ENCODE measurements at places on chromosomes 3 and 15.

GRCh38 chr15:47787875-47788274, 70.6 kb downstream of the SEMA6D start:
- DNase-seq, result no peak

DNA sequence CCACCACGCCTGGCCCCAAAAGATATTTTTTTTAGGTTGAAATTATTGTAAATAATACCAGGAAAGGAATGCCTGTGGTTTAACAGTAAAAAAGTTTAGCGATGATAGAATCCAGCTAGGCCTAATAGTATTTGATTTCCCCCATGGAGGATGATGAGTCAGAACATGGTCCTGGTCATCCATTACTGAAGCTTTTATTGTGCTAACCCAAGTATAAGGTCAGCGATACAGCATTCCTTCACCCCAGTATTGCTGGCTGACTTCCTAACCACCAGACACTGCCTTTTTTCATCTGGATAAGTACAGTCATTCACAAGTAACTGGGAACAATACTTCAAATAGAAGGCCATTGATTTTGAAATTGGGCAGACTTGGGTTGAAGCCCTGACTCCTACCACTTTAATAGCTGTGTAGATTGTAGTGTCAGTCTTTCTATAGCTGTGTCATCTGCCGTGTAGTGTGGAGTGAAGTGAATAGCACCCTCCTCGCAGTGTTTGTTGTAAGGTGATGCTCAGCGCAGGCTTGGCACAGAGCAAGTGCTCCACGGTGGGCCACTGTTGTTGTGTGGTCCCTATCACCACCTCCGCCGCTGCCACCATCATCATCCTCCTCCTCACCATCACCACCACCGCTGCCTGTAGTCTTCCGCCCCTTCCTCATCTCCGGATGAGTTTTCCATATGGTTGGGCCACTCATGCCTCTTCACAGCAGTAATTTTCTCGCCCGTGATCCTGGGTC, 436.0 kb upstream of the TPM1 start:
- DNase-seq, result no peak

DNA sequence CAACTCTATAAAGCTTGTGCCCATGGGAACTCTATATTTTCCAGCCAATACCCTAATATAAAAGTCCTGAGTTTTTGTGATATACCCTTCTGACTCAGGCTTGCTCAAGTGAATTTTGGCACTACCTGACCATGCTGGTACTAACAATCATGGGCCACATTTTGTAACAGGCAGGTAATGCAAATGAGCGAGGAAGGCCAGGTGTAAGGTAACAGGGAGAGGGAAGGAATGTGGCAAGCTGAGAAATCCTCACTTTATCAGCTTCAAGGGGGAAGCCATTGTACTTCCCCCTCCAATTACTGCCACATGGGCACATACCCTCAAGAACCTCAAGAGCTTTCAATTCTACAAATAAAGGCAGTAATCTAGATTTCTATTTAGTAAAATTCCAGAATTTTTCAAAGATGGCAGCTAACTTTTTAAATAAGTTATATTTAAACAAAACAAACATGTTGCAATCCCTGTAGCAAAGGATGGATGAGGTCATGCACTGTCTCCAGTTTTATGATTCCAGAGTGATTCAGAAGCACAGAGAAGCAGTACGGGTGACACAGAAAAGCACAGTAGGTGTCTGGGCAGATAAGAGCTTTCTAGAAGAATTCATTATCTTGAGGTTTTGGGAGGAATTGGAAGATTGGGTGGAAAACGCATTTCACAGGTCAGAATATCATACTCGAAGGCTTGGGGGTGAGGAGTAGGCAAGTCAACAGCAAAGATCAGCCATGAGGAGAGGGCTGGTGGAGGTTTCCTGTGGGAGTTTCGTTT, 87.6 kb downstream of the FOXP1 start:
- peak; percentile 69 for DNase-seq

DNA sequence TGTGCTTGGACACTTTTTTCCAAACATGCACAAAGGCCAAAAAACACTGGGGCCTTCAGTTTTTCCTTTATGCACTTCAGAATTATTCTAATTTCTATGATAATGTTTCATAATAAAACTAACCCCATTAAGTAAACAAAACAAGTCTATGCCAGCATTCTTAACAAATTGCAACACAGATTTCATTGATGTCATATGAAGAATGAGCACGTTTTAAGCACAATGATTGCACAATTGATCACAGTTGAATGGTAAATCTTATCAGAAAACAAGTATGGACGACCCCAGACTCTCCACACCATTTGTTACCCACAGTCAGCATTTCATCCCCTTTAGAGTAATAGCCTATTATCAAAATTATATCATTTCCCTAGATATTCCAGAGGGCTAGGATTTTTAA, 46.7 kb upstream of the PROK2 start:
- no peak for DNase-seq

GRCh38 chr3:171465763-171466162, 5.6 kb upstream of the TNIK start:
- DNase-seq, result peak; percentile 44

DNA sequence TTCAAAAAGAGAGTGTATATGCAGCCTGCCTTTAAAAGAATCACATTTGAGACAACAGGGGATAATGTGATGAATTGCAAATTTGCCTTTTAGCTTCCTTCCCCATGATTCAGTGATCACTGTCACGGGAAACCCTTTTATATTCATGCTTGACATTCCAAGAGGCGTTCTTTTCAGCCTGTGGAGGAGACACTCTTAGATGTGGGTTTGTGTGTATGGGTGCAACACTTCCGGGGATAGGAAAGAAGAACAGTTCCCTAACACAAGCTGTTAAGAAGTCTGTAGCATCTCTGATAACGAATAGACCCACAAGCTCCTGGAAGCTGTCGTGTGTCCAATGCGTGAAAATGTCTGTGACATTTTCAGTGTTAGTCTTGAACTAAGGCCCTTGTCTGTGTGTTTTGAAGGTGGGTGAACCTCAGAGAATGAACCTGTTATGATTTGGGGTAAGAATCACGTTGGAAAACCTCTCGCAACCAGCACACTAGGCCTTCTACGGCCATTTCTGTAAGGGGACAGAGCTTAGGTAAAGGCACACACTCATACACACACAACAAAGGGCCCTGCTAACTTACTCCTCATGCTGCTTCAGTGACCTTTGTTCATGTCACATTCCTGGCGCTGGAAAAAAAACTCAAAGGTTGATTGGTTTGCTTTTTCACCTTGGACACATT, 229.2 kb upstream of the ST8SIA2 start:
- no peak for DNase-seq

- no peak for DNase-seq
These were observed 106.4 kb downstream of the EPHB1 start for GRCh38 chr3:134901461-134901860.

GRCh38 chr3:189529468-189529867, 101.7 kb upstream of the TP63 start:
- no peak for DNase-seq

GRCh38 chr15:73284090-73284716, 84.6 kb downstream of the HCN4 start:
- DNase-seq, result peak; percentile 57

DNA sequence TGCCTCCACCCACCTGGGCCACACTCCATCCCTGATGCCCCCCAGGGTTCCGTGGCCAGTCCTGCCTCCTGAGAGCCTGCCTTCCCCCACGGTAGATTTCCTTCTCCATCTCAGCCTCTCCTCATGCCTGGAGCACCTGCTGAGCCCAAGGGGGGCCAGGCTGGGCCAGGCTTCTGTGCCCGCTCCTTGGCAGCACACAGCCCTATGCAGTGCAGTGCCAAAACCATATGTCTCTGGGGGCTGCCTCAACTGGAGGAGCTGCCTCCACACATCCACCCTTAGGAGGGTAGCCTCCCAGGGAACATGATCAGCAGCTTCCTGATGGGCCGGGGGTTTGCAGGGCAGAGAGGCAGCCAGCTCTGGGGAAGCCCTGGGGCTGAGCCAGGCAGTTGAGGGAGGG, 24.6 kb upstream of the GATA2 start:
- DNase-seq, result no peak

GRCh38 chr15:95559875-95560394, 770.6 kb upstream of the NR2F2 start:
- peak; percentile 25 for DNase-seq

- DNase-seq, result no peak
These were observed 171.7 kb upstream of the CRBN start for GRCh38 chr3:3351226-3351625.

- DNase-seq, result no peak
These were observed 49.4 kb upstream of the ROBO1 start for GRCh38 chr3:79817224-79817623.

GRCh38 chr3:194251891-194252560, 99.1 kb downstream of the CPN2 start:
- DNase-seq, result no peak

GRCh38 chr3:193253986-193254660, 13.1 kb downstream of the PLAAT1 start:
- no peak for DNase-seq

- DNase-seq, result no peak
These were observed 18.4 kb downstream of the SRGAP3 start for GRCh38 chr3:9231006-9231405.

DNA sequence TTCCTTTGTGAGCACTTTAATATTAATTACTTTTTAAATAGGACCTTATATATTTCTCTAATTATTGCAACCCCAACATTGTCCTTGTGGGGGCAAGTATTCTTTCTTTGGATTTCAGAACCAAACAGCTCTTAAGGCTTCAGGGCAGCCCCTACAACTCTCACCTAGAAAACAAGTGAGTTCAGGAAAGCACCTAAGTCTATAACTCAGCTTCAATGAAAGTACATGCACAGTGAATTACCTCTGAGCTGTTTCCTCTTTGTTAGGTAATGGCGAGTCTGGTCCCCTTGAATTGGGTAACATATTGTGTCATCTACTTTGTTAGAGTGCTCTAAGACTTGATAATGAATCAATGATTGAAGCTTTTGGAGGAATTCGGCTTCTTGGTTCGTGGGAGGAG, 545.7 kb downstream of the NLGN1 start:
- no peak for DNase-seq

All from NB4 (cell line).